Skeletal muscle cell (primary cell): ENCODE measurements at places on chromosomes 6 and 20.
A peak's percentile ranks its signal among the peaks of the same experiment; 100 is the strongest.

DNA sequence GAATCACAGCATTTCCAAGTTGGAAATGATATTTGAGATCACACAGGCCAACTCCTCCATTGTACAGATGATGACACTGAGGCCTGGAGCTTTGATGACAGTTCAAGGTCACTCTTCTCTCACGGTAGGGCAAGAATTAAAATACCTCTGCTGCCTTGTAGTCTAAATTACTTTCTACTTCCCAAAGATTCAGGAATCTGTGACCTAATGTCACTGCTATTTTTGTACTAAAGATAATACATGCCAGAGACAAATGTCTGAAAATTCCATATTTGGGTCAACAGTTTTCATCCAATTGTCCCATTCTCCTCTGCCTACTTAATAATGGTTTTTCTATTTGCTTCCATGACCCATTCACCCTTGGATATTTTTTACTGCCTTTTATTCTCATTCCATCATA, 160.0 kb downstream of the SOD2 start:
- DNase-seq, result no peak

DNA sequence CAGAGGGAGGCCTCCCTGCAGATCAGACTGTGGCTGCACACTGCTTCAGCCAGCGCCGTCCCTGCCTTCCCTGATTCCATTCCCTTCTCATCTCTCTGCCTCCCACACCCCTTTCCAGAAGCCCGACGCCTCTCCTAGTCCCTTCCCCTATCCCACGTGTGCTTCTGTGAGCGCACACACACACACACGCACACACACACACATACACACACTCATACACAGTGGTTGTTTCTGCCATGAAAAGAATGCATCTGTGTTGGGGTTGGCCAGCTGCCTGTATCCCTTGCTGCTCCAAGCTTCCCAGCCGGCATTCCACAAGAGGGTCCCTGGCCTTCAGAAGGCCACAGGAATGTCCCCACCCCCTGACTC, 51.7 kb downstream of the MOCS1 start:
- peak; percentile 99 for DNase-seq

GRCh38 chr6:84731901-84732300, 32.5 kb downstream of the TBX18 start:
- DNase-seq, result no peak

DNA sequence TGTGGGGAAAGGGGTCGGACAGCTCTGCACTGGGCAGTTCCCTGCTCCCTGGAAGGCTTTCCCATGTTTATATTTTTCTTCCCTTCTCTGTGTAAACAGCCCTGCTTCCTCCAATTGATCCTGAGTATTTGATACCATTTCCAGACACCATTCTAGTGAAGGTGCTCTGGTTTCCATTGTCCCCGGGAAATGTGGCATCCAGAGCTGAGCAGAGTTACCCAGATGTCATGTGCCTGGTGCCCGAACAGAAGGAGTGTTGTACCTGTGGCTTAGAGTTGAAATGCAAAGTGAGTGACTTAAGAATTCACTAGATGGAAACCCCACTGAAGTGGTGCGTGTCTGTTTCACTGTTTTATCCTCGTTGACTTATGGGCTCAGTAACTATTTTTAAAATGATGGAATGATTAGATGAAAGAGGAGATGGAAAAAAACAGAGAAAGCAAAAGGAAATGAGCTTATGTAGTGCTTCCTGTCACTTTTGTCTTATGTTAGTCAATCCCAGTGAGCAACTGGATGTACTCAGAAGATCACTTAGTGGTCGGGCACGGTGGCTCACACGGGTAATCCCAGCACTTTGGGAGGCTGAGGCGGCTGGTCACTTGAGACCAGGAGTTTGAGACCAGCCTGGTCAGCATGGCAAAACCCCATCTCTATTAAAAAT, 83.8 kb downstream of the SASH1 start:
- no peak for DNase-seq

DNA sequence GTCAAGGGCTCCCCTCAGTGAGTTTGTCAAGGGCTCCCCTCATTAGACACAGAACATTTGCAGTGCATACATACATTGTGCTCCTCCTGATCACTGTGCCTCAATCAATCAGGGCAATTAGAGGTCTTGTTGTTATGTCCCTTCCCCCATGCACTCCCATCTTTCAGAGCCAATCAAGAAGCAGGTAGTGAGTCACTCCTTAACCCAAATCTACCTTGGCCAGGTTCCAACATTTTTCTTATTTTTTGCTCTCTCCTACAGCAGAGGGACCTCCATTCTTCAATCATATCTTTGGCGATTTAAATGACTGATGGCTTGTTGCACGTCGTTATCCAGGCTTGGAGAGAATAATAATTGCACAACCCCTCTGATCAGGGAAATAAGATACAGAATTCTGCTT, 409.9 kb upstream of the SPTLC3 start:
- no peak for DNase-seq

GRCh38 chr6:151627689-151628444, 134.1 kb downstream of the CCDC170 start:
- DNase-seq, result no peak

- DNase-seq, result no peak
Measured at GRCh38 chr6:19699932-19700331, 137.2 kb upstream of the ID4 start.

DNA sequence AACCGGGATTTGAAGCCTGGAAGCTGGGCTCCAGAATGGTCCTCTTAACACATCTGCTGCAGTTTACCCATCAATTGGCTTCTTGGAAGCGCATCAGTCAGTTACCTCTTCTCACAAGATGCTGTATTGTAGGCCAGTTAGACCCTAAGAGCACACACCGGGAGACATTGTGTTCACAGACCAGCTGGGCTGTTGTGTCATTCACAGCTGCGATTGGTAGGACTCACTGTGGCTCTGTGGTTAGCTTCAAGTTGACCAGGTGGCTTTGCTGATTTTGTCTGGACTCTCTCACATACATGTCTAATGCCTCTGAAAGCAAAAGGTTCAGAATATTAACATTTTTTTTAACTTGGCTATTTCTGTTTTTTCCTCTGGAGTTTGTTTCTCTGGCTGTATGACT, 64.8 kb downstream of the SNX9 start:
- DNase-seq, result no peak

- no peak for DNase-seq
Measured at GRCh38 chr20:45985573-45985972, 13.6 kb upstream of the ZNF335 start.

GRCh38 chr20:37457921-37458320, 63.1 kb upstream of the NNAT start:
- no peak for DNase-seq

- no peak for DNase-seq
Measured at GRCh38 chr6:105514306-105514705, 111.4 kb upstream of the PREP start.
